ENCODE measurements at places on chromosomes 12 and 14.

- DNase-seq = no peak
Measured at GRCh38 chr14:103085106-103086091, 1.4 kb downstream of the LBHD2 start.

- no peak for DNase-seq
Measured at GRCh38 chr14:63432228-63432627, 110.9 kb downstream of the PPP2R5E start.

DNA sequence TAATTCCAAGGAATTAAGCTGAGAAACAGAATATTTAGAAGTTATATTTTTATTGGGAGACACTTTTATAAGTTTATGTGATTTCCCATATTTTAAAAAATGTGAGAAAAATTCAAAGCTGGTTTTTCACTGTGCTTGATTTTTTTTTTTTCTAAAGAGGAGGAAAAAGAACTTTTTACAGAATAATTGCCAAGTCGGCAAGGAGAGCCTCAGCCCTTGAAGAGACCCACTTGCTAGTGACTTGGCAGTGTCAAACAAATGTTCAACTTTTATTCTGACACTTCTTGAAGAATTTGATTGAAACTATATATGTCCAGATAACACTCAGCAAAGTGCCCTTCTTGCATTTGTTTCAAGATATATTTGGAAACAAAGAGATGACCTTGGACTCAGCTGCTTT lies 52.3 kb upstream of the ATP2A2 start:
- DNase-seq = no peak

GRCh38 chr12:72888693-72889092 lies 616.5 kb downstream of the TRHDE start:
- DNase-seq = no peak

GRCh38 chr12:32265456-32265855 lies 133.9 kb upstream of the FGD4 start:
- DNase-seq = no peak

DNA sequence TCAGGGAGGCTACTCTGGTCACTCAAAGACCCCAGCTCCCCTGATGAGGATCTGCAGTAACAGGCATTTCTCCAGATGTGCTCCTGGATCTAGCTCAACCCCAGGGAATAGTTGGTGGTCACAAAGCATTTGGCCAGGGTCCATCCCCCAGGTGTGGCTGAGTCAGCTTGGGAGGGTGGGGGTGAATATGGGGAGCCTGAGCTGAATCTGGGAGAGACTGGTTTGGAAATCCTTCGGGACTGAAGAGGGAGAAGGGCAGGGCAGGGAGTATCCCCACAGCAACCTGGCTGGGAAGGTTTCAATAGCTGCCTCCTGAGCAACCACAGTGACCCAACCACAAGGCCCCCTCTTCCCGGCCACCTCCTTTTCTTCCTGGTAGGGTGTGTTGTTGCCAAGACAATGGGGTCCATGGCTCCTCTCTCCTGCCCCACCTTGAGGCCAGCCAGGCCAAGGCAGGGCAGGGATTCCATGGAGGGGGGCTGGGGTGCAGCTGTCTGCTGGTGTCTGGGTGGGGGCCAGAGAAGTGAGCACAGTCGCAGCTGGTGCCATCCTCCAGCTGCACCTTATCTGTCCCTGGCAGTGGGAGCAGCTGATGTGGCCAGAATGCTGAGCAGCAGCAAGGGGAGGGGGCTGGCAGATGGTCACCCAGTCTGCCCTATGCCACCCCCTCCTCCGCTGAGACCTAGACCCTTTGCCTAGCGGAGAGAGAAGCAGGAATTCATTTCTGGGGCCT lies 5.5 kb downstream of the ASIC1 start:
- DNase-seq = no peak

DNA sequence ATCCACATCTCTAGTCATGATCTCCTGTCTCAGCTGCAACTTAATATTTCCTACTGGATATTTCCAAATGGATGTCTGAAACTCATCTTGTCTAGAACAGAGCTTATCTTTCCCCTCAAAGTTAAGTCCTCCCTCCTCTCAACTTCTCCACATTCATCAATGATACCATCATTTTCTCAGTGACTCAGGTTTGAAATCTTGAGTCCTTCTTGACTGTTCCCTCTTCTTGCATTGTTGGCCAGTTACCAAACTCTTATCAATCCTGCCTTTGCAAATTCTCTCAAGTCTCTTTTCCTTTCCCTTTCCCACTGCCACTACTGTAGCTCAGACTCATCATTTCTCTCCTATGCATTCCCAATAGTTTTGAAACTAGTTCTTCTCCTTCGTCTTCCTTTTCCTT lies 14.3 kb upstream of the CHURC1 start:
- no peak for DNase-seq

GRCh38 chr14:29215853-29216252 lies 449.3 kb downstream of the FOXG1 start:
- DNase-seq = no peak

DNA sequence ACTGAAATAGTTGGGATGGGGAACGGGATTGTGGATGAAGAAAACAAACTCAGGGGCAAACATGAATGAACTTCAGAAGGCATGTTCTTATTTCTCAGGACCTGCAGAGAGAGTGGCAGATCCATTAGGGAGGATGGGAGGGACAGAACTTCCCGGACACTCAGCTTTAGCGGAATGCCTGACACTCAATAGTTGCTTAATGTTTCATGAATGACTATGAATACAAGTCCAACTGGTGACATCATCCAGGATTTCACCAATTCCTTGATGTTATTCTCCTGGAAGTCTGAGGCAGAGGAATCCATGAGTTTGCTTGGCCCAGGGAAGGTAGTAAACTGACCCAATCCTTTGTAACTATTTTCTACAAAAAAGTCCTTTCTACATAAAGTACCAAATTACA lies 37.8 kb upstream of the LRRC10 start:
- DNase-seq = no peak

- DNase-seq = no peak
Measured at GRCh38 chr14:50058113-50058512, 58.3 kb downstream of the VCPKMT start.

GRCh38 chr14:93708311-93708734 lies 80.0 kb downstream of the PRIMA1 start:
- DNase-seq = no peak

DNA sequence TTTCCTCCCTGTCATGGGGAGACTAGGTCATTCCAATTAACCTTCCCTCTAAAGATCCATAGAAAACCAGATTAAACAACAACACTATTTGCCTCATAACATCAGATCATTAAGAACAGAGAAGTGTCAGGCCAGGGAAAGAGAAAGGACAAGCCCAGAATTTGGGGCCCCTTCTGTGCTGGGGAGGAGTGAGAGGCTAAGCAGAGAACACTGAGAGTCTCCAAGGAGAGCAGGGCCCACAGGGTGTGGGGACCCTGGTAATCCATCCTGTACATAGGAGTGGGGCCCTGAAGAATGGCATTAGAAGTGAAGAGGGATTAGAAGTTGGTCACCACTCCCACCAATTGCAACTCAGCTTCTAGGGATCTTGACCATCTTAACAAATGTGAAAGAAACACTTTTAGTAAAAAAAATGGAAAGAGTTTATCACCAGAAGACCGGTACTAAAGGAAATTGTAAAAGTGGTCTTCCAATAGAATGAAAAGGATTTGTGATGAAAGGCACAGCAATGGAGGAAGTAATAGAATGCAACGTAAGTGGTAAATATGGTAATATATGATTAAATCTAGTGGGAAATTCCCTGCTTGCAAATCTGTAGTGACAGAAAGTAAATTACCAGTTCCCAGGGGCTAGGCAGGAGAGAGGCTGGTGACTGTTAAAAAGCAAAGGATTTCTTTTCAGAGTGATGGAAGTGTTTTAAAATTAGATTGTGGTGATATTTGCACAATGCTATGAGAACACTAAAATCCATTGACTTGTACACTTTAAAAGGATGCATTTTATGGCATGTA lies 14.0 kb upstream of the TMTC1 start:
- DNase-seq = no peak

DNA sequence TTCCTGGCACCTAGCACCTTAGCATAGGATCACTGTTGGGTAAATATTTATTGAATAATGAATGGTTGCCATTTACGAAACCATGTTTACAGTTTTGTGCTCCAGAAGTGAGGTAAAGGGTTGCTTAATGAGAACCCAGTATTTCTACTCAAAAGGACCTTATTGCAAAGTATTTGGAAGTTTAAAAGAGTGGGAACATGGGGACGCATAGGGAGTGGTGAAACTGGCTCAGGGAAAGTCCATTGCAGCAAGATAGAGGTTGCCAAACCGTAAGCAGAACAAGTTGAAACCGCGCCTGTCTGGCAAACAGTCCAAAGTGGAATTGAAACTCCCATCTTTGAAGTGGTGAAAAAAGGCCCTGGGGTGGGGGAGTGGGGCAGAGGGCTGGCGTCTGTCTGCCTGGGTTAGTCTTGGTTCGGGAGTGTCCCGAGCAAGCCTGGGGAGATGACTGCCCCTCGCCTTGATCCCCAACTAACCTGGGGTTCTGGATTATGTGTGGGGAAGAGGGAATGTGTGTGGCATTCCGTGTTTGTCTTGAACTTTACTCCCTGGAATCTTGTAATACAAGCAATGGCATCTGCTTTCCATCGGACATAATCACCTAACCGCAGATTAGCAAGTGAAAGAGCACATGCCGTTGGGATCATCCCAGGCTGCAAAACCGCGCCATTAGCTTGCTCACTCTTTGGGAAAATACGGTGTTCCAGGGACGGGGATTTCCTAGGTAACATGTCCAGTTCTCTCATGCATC lies 7.2 kb downstream of the ALDH2 start:
- DNase-seq = no peak

DNA sequence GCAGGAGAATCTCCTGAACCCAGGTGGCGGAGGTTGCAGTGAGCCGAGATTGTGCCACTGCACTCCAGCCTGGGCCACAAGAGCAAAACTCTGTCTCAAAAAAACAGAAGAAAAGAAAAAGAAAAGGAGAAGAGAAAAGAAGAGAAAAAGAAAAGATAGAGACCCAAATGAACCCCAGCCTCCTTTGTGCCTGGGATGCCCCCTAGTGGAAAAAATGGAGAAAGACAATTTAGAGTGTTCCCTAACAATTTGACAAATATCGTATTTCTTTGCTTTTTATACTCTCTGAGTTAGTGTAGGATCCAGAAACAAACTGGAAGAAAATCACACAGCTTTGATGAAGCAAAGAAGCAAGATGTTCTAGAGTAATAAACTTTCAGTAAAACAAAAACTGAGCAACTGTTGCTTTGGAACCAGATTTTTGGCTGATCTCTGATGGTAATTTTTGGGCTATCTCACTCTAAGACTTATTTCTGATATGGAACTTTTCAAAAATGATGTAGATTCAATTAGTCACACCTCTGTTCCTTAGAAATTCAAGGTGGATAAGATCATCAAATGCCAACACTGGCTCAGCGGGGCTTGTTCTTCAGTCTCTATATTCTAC lies 18.6 kb upstream of the PRKAB1 start:
- no peak for DNase-seq

GRCh38 chr14:53741479-53742232 lies 215.0 kb downstream of the BMP4 start:
- no peak for DNase-seq

GRCh38 chr12:110906516-110906915 lies 13.9 kb downstream of the MYL2 start:
- DNase-seq = no peak

DNA sequence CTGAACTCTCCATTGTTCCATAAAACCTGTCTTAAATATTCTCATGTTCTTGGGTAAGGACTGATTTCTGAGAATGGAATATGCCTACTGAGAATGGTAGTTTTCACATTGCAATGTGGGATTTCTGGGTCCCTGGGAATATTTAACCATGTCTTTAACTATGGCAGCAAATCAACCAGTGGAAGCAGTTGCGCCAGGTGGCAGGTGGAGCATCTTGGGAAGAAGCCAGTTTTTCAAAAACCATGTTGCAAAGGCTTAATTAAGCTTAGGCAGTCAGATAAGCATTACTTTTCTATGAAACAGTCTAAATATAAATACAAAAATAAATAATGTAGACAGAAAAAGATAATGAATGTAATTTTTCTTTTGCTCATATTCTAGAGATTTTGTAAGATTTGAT lies 448.1 kb downstream of the ADAMTS20 start:
- DNase-seq = no peak

GRCh38 chr12:108069651-108070165 lies 59.4 kb upstream of the WSCD2 start:
- no peak for DNase-seq

DNA sequence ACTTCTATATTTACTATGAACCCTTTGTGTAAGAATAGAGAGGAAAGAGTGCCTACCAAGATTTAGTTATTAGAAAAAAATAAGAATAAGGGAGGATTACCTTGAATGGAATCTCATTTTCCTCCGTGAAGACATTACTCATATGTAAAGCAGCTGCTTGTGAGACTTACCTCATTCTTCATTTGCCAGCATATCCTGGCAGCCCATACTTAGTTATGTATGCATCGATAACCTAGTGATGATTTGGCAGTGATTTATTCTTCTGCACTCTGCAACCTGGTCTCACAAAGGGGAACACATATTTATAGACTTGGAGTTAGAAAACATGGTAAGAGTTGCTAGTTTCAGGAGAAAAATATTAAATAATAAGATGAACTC lies 56.8 kb downstream of the LRFN5 start:
- no peak for DNase-seq

GRCh38 chr14:77157740-77158139 lies 16.1 kb upstream of the ZDHHC22 start:
- no peak for DNase-seq

GRCh38 chr12:130713581-130713991 lies 2.5 kb downstream of the RIMBP2 start:
- no peak for DNase-seq

DNA sequence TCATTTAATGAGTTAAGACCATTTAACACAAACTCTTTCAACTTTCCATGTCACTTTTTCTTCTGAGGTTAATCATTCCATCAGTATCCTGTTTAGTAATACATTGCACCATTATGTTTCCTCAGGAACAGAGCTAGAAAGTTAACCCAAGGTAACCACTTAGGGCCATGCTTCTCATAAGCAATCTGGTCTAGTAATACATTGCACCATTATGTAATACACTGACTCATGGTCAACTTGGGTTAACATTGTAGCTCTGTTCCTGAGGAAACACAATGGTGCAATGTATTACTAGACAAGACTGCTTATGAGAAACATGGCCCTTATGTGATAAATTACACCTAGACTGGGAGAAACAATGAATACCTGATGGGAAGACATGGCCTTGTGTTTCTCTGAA lies 21.7 kb downstream of the ERH start:
- no peak for DNase-seq

DNA sequence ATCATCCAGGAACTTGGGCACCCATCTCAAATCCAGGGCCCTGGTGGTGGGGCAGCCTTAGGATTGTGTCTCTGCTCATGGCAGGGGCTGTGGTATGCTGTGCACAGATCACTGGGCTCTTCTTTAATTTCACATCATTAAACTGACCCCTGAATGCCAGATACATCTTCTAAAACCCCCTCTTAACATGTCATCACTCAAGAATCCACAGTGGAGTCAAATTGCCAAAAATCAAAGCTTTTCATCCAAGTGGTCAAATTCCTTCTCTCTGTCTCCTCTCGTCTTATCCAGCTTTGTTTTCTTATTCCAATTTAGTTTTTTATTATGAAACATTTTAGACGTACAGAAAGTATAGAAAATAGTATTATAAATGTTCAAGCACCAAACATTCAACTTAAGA lies 97.5 kb downstream of the ADCK1 start:
- no peak for DNase-seq

- DNase-seq = no peak
Measured at GRCh38 chr12:75656648-75657047, 145.2 kb upstream of the KRR1 start.

- DNase-seq = no peak
Measured at GRCh38 chr12:47223848-47224213, 144.1 kb upstream of the AMIGO2 start.

GRCh38 chr12:6073426-6073825 lies 51.0 kb downstream of the VWF start:
- DNase-seq = no peak

All from bone marrow (tissue), 2 donors.